Left ventricle myocardium inferior (tissue), 1 donor: ENCODE measurements at places on chromosomes 4 and X. TPM values are rescaled to one million over a fixed set of nuclear protein-coding genes. Genes with fewer than 3 reads are reported as not detected.

The SPINK2 gene
- total RNA-seq: 0.80 TPM

- no peak for DNase-seq
These were observed 49.1 kb upstream of the MSANTD1 start for GRCh38 chr4:3199653-3200422.

The CCDC110 gene
- total RNA-seq: 2.0 TPM

The GPR50 gene
- total RNA-seq: not detected

The ERCC6L gene
- not detected for total RNA-seq

The LAGE3 gene
- total RNA-seq: 18.0 TPM

DNA sequence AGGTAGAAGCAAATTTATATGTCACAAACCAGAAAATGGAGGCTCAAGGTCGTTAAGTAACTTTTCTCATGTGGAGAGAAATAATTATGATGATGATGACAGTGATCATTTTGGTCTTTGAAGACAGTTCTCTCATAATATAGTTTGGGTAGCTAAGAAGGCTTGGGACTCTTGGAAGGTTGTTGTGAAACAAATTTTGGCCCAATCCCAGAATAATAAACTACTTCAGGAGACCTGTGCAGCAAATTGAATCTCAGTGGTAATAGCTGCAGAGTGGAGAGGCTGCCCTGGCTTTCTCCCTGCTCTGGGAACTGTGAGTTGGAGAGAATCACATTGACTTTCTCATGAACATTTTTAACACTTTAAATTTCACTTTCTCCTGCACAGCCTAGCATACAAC is 217.2 kb upstream of the BOD1L1 start:
- DNase-seq: no peak

GRCh38 chrX:119516157-119516702 is 48.0 kb downstream of the SLC25A5 start:
- DNase-seq: no peak

DNA sequence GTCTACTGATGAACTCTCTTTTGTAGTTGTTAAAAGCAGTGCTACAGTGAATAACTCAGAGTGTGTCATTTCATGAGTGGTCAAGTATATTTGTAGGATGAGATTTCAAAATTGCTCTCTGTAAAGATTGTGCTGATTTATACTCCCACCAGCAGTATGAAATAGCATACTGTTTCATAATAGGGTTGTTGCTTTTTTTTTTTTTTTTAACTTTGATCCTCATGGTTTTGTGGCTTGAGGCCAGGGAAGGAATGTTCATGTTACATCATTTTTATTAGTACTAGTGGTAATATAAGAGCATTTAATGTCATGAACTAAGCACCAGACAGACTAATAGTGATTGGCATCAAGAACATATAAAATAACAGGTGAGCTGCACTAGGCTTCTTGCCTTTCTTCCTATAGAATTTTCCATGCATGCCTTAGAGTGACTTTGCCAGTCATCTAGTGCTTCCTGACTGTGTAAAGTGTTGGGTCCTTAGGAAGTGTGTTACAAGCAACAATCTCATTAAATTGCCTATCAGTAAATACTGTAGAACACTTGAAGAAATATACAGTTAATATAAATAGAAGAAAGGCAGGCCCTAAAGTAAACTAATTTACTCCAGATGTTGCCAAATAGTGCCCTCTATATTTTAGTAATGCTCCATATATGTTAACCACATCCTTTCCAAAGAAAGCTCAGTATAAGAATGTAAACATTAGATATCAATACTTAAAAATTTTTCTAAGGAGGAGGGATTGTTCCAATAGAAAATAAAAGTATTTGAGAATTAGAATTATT is 38.6 kb upstream of the MSMO1 start:
- DNase-seq: no peak

- DNase-seq: no peak
These were observed 1958.9 kb upstream of the TENM3 start for GRCh38 chr4:180284267-180284666.

GRCh38 chr4:113639326-113639725 is 122.2 kb downstream of the CAMK2D start:
- no peak for DNase-seq

DNA sequence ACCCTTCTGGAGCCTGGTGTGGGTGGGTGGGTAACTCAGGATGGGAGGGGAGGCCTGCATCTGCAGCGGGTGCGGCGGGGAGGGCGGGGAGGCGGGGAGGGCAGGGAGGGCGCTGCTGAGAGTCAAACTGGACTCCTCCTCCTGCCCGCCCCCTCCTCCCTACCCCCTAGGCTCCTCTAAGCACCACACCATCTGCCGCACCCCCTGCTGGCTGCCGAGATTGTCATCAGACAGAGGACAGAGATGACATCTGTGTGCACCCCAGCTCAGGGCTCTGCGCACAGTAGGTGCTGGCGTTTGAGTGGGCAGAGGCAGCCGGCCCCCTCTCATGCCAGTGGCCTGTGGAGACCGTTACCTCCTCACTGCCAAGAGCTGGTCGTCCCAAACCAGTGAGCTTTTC is 10.6 kb upstream of the HMX1 start:
- DNase-seq: no peak

GRCh38 chr4:87251106-87251505 is 30.7 kb upstream of the KLHL8 start:
- peak; percentile 17 for DNase-seq

DNA sequence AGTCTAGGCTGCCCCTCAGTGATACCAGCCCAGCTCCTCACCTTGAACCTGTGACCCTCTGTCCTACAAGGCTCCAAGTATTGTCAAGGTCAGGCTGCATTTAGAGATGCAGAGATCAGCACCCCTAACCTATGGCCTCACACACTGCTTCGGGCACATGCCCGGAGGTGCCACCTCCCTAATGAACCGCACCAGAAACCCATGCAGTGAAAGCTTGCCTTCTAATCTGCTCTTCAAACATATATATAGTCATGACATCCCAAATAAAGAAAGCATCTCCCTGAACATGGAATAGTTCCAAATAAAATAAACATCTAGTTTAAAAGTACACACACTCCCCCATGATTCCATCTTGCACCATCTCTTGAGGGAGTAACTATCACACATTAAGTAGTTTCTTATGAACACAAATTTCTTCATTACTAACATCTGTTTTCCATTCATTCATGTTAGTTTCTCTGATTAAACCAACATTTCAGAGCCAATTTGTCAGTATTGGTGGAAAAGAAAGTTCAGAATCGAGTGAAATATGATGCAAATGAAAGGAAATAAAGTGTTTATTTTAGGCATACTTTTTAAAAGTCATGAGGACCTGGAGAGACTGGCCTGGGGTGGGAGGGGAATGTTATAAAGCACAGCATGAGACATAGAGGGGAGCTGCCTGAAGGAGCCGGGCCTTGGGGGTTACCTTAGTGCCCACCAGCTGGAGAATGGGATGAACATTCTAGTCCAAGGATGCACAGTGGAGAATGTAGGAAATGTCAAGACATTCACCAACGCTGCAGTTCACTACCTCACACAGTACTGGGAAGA is 19.2 kb downstream of the CC2D2A start:
- DNase-seq: no peak

The PRDM8 gene
- total RNA-seq: 0.66 TPM

DNA sequence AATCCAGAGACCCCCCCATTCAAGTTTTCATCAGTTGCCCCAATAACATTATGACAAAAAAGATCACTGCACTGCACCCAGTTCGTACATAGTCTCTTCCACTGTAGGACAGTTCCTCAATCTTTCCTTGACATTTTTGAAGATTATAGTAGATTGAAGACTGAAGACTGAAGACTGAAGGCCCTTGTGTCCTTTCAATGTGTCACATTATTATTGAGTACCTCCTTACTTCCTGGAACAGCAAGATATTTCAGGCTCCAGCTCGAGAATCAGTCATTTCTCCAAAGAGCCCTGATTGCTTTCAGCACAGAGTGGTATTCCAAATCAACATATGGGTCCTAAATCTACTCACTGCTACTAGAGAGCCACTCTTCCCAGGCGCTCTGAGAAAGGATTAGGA is 75.0 kb downstream of the MANBA start:
- no peak for DNase-seq

- DNase-seq: no peak
These were observed 382.9 kb downstream of the INPP4B start for GRCh38 chr4:142463206-142463605.

DNA sequence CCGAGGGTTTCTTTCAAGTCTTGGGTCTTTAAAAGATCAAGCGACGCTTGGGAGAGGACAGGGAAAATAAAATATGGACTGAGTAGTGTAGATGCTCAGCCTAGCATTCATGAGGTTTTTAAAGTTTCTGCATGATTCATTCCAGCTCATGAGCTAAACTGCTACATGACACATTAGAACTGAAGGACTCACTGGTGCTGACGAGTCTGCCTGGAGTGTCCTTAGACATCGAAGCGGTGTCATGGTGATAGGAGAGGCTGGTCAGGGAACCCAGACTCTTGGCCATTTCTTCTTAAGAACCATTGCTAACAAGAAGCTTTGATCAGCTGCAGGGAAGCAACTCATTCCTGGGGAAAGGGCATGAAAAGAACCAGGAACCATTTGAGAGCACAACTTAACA is 158.6 kb downstream of the TRIML1 start:
- no peak for DNase-seq

The CENPI gene
- 0.27 TPM for total RNA-seq

- no peak for DNase-seq
These were observed 223.1 kb downstream of the KDR start for GRCh38 chr4:54902271-54902670.

GRCh38 chr4:98663226-98664006 is 5.0 kb upstream of the TSPAN5 start:
- peak; percentile 20 for DNase-seq

- DNase-seq: peak; percentile 26
These were observed 14.1 kb upstream of the CYTL1 start for GRCh38 chr4:5033281-5033841.

The MGARP gene
- total RNA-seq: 0.60 TPM

DNA sequence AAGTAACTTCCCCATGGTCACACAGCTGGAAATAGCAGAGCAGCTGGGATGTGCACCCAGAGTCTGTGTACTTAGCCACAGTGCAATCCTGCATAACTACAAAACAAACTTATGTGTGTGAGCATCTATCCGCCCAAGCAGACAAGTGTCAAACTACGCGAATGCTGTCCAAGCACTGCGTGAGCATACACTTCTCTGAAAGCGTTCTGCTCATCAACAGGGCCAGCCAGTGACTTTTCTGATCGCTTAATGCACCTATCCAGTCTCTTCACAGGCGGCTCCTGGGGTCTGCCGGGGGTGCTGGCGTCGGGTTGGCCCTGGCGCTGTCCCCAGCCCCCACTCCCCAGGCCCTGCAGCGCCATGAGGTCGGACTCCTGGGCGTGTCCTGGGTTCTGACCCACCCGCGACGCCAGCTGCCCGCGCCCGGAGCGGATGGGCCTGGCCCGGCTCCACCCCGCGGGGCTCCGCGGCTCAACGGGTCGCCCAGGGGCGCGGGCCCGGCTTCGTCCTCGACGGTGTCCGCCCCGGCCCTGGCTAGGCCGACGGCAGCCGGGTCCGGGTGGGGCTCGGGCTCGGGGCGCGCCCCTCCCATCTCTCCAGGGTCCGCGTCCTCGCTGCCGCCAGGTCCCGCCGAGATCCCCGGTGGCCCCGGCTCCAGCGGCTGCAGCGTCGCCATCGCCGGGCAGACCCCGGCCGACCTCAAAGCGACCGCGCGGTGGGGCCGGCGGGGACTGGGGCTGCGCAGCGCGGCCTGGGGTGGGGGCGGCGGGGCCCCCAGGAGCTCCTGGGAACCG is 1.3 kb upstream of the ZNF141 start:
- peak; percentile 59 for DNase-seq

DNA sequence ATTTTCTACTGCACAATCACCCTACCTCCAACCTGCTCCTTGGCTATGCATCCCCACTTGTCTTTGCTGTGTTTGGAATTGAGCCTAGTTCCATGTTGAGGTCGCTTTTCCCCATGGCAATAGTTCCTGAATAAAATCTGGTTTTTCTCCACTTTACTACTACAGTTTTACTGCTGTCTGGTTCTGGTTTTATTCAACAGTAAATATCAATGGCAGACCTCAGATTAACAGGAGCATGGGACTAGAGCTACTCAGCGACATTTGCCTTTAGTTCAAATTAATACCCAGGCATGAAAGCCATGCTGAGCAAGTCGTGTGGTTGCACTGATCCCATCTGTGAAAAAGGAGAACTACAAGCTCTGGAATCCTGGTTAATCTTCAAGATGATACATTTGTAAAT is 460.3 kb downstream of the GRXCR1 start:
- no peak for DNase-seq

DNA sequence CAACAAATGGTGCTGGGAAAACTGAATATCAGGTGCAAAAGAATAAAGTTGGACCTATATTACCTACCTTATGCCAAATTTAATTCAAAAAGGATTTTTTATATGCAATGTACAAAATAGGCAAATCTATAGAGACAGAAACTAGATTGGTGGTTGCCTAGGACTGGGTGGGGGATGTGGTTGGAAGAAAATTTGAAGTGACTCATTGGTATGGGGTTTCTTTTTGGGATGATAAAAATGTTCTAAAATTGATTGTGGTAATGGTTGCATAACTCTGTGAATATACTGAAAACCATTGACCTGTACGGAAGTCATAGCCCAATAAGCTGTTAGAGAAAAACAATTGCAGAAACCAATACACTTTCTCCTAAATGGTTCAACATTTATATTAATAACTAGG is 72.1 kb downstream of the COL4A5 start:
- DNase-seq: no peak

GRCh38 chrX:154013614-154014360 is 5.9 kb downstream of the IRAK1 start:
- DNase-seq: no peak

DNA sequence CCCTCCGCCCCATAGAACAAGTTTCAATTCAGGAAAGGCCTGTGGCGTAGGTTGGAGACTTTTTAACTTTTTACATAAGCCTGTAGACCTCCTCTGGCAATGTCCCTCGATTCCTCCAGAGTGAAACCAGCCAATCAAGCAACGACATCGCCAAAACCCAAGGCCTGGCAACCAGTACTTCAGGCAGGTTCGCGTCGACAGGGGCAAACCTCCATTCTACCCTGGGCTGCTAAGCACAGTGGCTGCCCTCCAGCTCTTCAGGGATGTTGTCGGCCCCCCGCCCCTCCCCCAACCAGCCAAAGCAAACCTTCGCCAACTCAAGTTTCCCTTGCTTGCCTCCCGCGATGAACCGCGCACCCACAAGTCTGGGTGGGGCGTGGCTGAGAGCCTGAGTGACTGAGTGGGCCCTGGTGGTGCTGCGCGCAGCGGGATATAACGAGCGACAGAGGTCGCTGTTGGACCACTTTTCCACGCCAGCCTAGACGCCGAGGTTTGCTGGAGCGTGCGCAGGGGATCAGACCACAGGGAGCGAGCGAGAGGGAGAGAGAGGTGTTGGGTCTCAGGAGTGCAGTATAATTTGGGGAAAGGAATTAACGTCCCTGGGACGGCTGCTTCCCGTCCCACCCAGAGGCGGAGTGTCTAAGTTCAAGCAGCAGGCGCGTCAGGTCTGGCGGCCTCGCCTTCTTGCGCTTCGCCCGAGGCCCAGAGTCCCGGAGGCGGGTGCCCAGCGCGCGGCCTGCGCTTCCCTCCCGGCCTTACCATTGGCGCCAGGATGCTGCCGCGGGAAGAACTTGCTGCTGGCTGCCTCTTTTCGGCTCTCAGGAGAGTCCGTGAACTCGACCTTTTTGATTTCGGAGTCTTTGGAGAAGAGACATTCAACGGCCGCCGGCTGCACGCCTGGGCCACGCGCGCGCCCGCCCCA is 9.0 kb upstream of the PITX2 start:
- peak; percentile 49 for DNase-seq

The SRPX2 gene
- total RNA-seq: 7.5 TPM
